Stimulated activated naive CD8-positive, alpha-beta T cell treated with anti-CD3 and anti-CD28 coated beads, Interleukin-15, amount 100 ng/mL, for 72 hours (primary cell): ENCODE measurements at places on chromosomes 3 and 15.

- no peak for DNase-seq
Observed at GRCh38 chr3:123597561-123597960, 12.7 kb upstream of the HACD2 start.

GRCh38 chr3:71428841-71429596 is 154.5 kb downstream of the FOXP1 start:
- no peak for DNase-seq

DNA sequence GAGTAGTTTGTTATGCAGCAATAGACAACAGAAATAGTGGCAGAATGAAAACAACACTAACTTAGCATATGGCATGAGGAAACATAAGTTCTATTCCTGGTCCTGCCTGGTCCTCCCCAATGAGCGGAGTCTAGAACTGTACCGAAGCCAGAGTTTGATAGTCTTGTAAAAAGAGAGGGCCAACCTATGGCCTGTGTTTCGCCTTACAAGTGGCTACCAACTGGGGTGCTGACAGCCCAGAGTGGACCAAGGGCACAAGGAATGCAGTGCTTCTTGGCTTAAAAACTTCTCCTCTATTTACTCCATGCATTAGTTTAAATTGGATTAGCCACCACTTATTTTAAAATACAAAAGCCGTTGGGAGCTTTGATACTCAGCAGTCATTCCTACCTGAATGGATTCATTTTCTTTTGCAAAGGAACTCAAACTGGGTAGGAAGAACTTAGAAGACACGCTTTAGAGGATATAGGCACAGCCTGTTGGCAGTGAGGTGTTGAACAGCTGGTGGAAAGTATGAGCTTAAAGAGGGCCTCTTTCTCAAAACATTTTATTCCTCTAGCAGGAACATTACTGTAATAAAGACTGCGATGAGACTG is 302.9 kb downstream of the PLCL2 start:
- no peak for DNase-seq

- no peak for DNase-seq
Observed at GRCh38 chr3:82132210-82133069, 371.0 kb upstream of the GBE1 start.

GRCh38 chr15:78533331-78533730 is 6.9 kb upstream of the PSMA4 start:
- no peak for DNase-seq

GRCh38 chr15:100862162-100862561 is 17.5 kb upstream of the ALDH1A3 start:
- DNase-seq, result no peak
